ENCODE measurements at places on chromosomes 11 and 22.
A peak's percentile ranks its signal among the peaks of the same experiment; 100 is the strongest.

- DNase-seq = no peak
These were observed 11.6 kb upstream of the TSKU start for GRCh38 chr11:76771446-76772099.

DNA sequence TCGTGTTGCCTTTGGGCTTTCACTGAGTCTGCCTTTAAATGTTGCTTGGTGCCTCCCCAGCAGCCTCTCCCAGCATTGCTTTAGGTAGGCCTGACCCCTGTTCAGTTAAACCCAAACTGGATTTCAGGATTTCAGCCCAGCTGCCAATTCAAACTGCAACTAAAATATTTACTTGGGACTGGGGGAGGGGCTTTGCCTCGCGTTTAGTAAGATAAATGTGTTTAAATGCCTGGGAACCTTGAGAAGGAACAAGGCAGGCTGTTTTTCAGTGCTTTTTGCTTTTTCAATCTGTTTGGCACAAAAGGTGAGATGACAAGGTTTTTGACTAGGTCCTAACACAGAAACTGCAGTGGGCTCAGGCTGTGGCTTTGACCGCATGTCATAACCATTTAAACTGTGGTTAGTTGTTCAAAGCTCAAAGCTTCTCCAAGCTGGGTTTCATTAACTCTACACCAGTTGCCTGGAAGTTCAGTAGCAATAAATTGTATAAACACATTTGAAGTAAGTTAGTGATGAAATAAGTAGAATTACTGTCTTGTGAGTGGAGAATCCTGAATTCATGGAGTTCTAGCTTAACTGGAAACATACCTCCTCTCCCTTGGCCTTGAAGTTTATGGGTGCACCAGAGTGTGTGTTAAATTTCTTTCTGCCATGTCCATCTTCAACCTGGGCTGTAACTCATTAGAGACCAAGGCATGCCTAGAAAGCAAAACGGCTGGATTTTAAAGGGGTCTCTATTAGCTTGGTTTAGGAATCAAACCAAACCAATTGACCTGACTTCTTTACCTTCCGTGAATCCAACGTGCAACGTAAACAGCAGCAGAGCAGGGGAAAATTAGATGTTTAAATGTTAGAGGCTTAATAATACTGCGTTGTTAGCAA lies 3.6 kb downstream of the PKNOX2 start:
- DNase-seq = no peak

DNA sequence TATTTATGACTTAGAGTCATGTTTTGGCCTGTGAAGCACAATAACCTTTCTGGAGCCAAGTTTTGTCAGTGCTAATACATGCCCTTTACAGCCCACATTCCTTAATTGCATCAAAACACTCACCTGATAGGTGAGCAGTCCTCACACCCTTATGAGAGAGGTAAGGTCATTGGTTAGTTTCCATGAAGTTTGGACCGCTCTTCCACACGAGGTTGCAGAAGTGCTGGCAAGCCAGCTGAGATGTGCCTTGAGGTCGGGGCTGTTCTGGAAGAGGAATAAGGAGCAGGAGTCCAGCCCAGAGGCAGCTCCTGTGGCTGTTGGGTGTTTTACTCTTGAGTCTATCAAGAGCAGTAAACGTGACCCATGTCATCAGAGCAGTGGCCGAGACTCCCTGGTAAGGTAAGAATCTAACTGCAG lies 76.3 kb downstream of the CYB5R2 start:
- DNase-seq = no peak

GRCh38 chr22:43060183-43060582 lies 29.0 kb downstream of the TTLL1 start:
- DNase-seq = peak; percentile 5

GRCh38 chr11:115939104-115939730 lies 435.0 kb upstream of the CADM1 start:
- no peak for DNase-seq

DNA sequence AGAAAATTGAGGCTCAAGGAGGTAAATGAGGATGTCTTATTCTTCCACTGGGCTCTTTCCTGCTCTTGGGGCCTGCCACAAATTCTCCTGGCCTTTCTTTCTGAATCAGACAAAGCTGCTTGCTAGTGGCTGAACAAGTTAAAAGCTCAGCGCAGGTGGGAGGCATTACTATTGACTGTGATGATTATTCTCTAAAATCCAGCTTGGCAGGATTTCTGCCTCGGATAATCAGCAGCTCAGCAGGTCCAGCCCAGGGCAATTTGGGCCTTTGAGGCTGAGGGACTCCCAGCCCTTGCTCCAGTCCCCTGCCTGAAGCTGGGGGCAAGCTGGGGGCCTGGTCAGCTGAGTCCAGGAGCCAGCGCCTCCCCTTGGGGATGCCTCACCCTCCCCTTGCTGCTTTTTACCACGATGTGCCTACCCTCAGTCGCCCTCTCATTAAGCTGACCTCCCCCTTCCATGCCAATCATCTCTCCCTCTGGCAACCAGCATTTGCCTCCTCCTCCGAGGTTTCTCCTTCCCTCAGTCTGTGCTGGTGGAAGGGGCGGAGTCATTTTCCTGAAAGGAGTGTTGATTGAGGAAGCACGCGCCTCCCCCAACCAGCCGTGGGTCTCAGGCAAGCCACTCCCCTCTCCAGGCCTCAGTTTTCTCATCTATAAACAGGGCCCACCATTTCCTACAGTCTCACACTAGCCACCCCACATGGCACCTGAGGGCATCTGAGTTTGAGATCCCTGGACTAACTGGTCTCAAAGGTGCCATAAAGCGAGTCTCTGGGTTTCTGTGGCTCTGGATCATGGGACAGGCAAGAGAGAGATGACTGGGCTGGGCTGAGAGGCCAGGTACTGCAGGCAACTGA lies 60.6 kb upstream of the PRDM11 start:
- DNase-seq = no peak

GRCh38 chr22:19680911-19681862 lies 33.1 kb upstream of the SEPTIN5 start:
- no peak for DNase-seq

Data from NCI-H2029 (cell line).